ENCODE measurements at places on chromosomes 7 and 10. TPM values are rescaled to one million over a fixed set of nuclear protein-coding genes. Genes with fewer than 3 reads are reported as not detected.
A peak's percentile ranks its signal among the peaks of the same experiment; 100 is the strongest.

PDK4 gene
- total RNA-seq = not detected

PIK3AP1 gene
- not detected for total RNA-seq

- DNase-seq = no peak
Measured at GRCh38 chr10:133021963-133022775, 65.6 kb upstream of the ADGRA1 start.

DNA sequence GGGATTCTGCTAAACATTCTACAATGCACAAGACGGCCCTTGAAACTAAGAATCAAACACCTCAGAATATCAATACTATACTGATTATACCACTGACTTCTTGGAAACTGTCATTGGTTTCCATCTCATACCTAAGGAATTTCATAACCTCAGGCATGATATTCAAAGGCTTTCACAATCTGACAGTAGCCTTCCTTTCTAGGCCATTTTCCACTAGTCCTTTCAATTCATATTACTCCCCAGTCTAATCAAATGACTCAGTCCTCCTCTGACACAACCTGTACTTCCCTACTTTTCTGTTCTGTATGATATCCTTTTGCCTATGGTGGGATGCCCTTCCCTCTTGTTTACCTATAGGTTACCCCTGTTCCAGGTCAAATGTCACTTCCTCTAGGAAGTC is 48.3 kb downstream of the CSTF2T start:
- peak; percentile 31 for DNase-seq

DNA sequence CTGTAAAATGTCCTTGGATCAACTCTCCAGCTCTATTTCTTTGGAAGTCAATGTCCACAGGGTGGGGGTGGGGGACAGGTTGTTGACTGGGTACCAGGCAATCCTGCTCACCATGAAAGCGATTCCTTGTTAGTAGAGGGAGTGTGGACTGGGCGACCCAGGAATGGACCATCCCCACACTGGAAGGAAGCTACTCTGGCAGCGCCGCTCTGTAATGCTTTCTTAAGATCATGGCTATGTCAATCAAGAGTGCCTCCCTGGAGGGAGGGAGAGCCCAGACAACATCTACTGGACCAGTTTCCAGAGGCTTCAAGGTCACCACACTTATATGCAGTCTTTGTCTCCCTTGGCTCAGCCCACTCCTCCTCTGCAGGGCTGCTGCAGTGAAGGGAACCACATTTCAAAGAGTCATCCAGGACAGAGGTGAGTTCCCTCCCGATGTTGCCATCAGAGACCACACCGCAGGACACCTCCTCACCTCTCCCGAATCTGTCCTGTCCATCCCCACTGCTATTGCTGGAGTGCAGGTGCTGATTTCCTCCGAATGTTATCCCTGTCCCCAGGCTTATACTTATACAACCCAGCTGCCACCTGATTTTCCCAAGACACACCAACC is 6.9 kb downstream of the GIMAP5 start:
- DNase-seq = no peak

Data from mammary epithelial cell (primary cell).